ENCODE measurements at places on chromosomes 12 and 14.

DNA sequence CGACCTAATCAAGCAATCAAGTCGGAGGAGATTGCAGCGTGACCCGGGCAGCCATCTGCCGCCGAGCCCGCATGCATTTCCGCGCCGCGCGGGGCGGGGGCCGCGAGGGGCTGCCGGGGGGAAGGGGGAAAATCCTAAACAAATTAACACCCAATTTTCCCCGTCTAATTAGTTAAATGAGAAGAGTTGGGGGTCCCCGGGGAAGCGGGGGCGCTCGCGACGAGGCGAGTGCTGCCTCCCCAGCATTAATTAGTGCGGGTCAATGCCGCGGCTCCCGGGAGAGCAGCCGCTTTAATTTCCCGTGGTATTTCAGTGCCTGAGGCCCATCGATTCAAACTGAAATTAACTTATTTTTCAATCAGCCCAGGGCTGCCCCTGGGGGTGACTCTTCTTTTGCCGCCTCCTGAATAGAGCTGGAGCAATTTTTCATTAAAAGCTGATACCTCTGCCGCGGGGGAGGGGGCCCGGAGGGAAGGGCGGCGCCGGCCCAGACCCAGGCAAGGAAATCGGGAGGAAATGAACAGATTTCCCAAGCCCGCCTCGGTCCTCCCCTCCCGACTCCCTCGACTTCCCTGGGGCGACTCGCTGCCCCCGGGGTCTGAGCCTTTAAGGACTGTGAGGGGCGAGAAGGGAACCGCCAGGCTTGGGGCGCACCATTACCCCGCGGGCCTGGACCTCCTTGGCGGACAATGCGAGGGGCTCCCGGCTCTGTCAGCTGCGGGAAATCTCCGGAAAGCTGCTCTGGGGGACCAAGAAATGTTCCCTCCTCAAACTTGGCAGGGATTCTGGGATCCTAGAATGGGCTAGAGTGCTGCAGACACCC lies 18.9 kb downstream of the VSX2 start:
- no peak for DNase-seq

DNA sequence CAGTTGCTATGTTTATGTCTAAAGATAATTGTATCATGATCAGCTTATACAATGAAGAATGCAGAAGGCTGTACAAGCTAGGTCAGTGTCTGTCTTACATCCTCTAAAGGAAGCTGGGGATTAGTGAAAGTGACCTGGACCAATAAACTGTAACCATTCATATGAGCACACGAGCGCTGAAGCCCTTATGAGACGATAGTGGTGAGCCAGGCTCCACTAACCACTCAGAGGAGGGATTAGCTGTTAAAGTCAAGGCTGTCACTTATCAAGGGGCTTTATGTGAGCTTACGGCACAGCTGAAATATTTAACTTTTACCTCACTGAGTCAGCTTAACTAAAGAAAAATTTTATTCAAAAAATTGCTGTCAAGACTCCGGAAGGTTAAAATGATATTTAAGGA lies 30.3 kb downstream of the NDUFA12 start:
- DNase-seq, result no peak

GRCh38 chr12:122978507-122978955 lies 1.9 kb upstream of the ARL6IP4 start:
- DNase-seq, result no peak

DNA sequence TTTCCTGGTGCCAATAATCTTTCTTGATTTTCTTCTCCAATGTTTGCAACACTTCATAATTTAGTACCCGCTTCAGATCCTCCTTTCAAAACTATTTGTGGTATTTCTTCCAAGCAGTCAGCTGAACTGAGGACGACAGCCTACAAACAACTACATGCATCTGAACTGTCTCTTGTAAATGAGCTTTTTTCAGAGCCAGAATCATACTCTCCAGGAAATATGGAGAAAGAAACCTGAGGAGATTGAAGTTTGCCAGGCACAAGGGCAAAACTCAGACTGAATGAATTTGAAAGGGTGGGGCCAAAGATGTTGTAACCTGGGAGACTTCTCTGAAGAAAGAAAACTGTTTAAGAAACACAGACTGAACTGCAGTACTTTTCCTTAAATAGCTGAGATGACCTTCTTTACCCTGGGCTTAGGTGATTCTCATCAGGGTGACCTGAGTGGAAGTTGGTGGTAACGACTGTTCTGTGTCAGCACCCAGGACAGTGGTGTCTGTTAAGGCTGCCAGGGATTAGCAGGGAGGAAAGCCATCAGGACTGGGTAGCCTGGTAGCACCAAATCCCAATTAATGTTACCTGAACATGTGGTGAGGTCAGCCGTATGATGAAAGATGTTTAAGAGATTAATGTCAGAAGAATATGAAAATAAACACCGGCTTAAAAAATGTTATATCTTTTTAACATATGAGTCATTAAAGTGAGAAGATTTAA lies 95.0 kb downstream of the TGFB3 start:
- no peak for DNase-seq

GRCh38 chr14:22976620-22977433 lies 5.5 kb downstream of the AJUBA start:
- DNase-seq, result no peak

GRCh38 chr12:3768911-3769447 lies 16.1 kb upstream of the CRACR2A start:
- DNase-seq, result no peak

- DNase-seq, result no peak
These were observed 103.9 kb upstream of the DIO3 start for GRCh38 chr14:101457301-101457935.

GRCh38 chr14:97902630-97903029 lies 1105.4 kb downstream of the VRK1 start:
- no peak for DNase-seq

DNA sequence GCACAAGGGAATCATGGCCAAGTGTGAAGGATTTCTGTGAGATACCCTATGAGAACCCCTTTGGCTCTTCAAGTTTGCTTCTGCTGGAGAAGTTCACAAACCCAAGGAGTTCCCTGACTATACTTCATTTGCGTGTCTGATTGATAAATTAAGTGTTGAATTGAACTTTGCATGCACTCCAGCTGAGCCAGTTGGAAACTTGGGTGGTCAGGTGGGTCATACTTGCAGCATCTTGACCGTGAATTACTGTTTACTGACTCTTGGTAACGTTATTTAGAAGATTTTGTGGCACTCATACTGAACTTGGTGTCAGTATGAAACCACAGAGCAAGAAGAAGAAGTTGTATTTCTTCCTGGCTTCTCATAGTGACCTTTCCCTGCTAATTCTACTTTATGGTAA lies 77.5 kb downstream of the TGFB3 start:
- no peak for DNase-seq

DNA sequence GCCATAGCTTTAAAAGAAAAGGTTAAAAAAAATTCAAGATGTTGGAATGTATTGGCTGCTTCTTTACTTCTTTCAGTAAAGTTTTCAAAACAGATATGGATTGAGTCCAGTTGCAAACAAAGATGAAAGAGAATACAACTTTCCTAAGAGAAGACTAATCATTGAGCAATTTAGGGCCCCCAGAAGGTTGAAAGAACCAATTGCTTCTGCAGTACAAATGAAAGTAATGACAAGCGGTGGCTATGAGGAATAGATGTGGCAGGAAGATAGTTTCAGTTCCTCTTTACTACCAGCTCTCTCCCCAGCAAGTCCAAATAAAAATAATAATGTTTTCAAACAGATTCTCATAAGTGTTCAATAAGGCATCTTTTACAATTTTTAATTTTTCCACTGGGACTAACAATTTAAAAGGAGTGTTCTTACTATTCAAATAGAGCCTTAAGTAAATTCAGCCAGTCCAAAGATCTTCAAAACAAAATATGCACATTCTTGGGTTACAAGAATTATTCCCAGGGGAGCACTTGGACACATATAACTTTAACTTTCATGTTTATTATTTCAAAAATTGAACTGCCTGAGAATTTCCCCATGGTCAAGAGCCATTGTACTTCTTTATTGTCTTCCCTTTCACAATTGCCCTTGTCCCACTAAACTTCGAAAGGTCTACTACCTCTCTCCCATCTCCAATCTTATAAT lies 62.3 kb upstream of the PPP1R12A start:
- DNase-seq, result no peak

DNA sequence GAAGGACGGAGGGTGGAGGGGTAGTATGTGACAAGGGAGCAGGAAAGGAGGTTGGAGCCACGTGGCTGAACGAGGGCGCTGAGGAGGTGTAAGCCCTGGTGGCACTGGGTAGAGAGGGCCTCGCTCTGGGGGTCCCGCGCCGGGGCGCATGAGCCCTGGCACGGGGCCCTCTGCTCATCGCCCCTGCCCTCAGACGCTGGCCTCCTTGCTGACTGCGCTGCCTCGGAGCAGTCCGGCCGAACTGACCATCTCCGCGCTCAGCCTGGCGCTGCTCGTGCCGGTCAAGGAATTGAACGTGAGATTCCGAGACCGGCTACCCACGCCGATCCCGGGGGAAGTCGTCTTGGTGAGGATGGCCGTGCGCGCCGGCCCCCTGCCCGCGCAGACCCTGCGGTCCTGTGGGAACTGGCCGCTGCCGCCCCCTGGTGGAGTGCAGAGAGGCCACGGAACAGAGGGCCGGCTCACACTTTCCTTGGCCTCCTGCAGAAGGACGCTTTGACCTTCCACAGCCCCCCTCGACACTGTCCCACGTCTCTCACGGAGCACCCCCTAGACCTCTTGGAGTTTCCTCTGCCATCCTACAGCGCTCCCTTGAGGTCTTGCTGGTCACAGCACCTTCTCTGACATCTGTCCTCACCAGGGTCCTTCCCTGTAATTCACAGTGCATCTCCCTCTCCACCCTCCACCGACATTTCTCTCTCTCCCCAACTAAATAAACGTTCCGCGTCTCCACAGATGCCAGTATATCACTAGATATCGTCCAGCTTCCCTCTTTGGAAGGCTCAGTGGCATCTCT lies 10.5 kb downstream of the ARHGEF25 start:
- DNase-seq, result no peak

DNA sequence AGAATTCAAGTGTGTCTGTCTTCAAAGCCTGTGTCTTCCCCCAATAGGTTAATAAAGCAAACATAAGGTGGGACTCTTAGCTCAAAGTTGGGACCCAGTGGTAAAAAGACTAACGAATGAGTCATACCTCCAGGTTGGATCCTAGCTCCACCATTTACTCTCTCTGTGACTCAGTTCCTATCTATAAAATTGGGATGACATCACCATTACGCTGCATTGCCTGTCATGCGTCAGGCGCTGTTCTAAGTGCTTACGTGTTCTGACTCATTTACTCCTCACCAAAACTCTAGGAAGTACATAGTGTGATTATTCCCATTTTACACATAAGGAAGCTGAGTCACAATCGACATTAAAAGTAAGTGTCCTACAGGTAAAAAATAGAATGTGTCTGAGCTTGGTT lies 915.8 kb downstream of the VRK1 start:
- DNase-seq, result no peak

All from T-helper 22 cell (primary cell).